ENCODE measurements at places on chromosomes 6 and 20. TPM values are rescaled to one million over a fixed set of nuclear protein-coding genes. Genes with fewer than 3 reads are reported as not detected.

The PAK5 gene
- not detected for total RNA-seq

The SCRT2 gene
- not detected for total RNA-seq

The HAO1 gene
- total RNA-seq = not detected

The CYP21A2 gene
- total RNA-seq = 0.14 TPM

The BMP6 gene
- total RNA-seq = 2.1 TPM

The EYS gene
- total RNA-seq = 0.05 TPM

The RIMS4 gene
- total RNA-seq = not detected

The SLPI gene
- not detected for total RNA-seq

The POM121L2 gene
- not detected for total RNA-seq

The SAMD5 gene
- total RNA-seq = 0.88 TPM

Measured in smooth muscle cell of the umbilical artery (primary cell).